ENCODE measurements at places on chromosomes 3 and 15.

DNA sequence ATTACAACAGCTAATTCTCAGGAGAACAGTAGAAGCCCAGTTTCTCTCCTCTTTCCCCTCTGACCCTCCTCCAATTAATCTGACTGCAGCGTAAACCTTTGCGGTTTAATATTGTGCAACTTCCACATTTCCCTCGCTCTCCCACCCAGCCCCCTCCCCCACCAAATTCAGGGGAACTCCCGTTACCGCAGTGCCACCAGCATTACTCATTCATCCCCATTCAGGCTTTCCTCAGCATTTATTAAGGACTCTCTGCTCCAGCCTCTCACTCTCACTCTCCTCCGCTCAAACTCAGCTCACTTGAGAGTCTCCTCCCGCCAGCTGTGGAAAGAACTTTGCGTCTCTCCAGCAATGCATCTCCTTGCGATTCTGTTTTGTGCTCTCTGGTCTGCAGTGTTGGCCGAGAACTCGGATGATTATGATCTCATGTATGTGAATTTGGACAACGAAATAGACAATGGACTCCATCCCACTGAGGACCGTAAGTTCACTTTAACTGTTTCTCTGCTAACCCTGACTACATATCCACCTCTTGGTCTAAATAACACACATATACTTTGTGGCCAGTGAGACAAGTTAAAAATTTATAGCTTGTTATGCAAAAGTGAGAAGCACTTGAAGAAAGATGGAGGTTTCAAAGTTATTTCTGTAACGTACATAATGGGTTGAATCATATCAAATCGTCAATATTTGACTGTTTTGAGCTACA lies at the start of gene PTX3:
Gene PTX3, plus strand, starts transcription at position 268 of the 709 bp plus-strand sequence. Its CDS starts 84 bp downstream, at position 352.
- no peak for DNase-seq

- DNase-seq: no peak
Measured at GRCh38 chr3:169060037-169060436, 603.5 kb downstream of the MECOM start.

DNA sequence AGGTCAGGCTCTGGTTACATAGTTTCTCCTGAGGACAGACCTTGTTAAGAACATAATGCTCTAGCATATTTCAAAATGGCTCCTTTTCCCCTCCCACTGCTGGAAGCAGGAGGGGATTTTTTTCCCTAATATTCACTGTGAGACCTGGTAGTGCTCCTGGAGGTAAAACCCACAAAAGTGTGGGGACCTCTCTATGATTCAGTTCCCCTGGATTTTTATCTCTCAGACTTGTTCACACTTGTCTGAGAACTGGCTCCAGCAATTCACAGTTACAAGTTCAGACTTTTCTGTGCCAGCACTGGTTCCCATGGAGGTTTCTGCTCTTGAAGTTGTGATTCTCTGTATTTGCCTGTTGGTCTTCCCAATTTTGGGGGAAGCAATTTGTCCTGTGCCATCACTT lies 36.3 kb upstream of the PCOLCE2 start:
- no peak for DNase-seq

GRCh38 chr15:22961762-22962161 lies 18.4 kb downstream of the CYFIP1 start:
- no peak for DNase-seq

- DNase-seq: no peak
Measured at GRCh38 chr15:65638109-65638508, 16.4 kb downstream of the SLC24A1 start.

GRCh38 chr3:113968986-113969385 lies 21.2 kb downstream of the ZDHHC23 start:
- DNase-seq: no peak

- no peak for DNase-seq
Measured at GRCh38 chr15:37940876-37941275, 6.4 kb downstream of the TMCO5A start.

- DNase-seq: no peak
Measured at GRCh38 chr3:139988472-139989156, 53.6 kb downstream of the CLSTN2 start.

- no peak for DNase-seq
Measured at GRCh38 chr3:180330440-180330839, 271.5 kb upstream of the TTC14 start.

DNA sequence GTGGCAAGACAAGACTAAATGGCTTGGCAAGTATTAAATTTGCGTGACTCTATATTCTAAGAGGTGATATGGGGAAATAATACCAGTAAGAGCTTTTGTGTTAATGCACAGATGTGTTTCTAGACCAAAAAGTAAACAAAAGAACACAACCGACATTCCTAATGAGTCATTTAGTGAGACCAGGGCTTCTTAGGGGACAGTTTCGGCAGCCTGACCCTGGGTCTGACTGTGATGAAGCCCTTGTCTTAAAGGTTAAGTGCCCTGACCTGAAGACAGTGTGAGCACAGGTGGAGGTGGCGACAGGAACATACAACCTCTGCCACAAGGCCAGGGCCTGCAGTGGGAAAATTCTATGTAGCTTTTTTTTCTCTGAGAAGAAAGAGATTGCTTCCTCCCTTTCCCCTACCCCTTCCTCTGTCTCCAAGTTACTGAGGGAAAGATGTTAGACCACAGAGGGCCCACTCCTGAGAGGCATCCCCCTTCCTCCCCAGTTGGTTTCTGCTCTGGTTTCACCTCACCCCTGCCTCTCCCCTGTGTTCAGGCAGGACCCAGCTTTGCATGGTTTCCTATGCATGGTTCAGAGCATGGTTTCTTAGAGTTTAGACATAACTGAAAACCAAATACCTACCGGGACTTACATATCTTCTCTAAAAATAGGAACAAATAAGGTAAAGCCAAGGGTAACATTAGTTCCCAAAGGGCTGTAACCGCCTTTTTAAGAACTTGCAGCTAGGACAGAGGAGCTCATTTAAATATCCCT lies 24.8 kb upstream of the CMTM7 start:
- DNase-seq: no peak

DNA sequence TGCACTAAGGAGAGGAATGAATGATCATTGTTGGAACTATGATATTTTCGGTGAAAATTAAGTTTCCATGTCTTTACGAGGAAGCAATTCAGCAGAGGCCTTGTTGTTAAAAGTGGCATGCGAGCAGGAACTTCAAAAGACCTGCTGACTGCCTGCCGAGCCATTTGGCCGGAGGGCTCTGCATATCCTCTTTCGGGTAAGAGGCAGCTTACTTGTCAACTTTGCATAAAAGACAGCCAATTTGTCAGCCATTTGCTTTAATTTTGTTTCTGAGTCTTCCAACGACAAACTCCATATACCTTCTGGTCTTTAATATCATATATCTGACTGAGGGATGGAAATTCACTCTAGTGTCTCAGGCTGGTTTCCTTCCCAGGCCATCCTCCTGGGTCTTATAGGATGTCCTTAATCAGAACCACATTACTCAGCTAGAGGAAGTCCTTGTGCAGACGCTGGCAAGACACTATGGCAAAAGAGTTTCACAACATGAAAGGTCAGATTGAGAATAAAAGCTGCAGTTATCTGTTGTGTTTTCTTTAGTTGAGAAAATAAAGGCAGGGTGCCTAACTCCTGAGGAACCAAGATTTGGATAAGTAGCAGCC lies 128.7 kb upstream of the WNT5A start:
- no peak for DNase-seq

DNA sequence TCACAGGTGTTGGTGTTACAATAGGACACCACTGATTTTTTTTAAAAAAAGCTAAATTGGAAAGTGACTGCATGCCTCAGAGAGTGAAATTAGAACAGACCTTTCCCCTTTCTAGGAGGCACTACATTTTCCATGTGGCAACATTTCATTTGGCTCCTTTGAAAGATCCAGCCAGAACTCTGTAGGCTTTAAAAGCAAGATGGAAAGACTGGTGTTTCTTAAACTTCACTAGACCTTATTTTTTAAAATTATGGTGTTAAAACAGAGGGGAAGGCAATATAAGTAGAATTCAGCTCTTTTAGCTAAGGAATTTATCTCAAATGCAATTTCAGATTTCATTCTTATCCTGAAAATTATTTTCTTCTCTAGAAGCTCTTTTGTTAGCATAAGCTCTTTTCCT lies 317.6 kb upstream of the TGFBR2 start:
- no peak for DNase-seq

- DNase-seq: no peak
Measured at GRCh38 chr3:40079203-40079846, 230.2 kb upstream of the EIF1B start.

GRCh38 chr15:70492240-70493177 lies 270.8 kb downstream of the UACA start:
- DNase-seq: peak; percentile 46

DNA sequence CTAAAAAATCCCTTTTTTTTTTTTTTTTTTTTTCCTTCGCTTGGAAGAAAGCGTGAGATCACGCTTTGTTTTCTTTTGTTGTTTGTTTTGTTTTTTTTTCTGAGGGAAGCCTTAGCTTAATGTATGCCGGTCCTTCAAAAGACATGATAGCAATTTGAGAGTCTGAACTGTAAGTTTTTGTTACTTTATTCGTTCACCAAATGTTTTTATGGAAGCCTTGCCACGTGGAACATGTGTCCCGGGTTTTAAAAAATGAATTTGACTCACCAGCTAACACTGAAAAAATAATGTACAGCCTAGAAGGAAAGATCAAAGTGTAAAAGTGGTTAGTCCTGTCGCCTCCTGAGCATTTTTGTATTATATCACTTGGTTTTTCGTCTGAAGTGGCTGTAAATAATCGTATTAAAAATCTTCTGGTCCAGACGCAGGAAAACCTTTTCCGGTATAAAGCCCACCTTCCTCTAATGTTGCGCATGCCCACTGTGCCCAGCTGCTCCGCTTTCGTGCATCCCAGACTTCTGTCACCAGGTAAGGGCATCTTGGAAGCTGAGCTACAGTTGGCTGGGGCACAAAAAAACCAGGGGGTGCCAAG lies 795 bp upstream of the MYNN start:
- DNase-seq: no peak

- no peak for DNase-seq
Measured at GRCh38 chr3:4416961-4417360, 50.1 kb downstream of the SUMF1 start.

- no peak for DNase-seq
Measured at GRCh38 chr3:23254282-23254681, 51.2 kb downstream of the UBE2E2 start.

DNA sequence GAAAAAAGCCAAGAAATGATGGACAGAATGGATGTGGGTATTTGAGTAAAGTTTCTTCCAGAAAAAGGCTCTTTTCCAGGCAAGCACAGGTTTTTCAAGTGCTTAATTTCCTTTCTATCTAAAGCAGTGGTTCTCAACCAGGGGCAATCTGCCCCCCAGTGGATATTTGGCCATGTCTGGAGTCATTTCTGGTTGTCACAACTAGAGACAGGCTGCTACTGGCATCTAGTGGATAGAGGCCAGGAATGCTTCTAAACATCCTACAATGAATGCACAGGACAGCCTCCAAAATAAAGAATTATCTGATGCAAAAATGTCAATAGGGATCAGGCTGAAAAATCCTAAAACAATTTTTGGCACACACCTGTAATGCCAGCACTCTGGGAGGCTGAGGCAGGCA lies 23.9 kb downstream of the SEC22C start:
- no peak for DNase-seq

- DNase-seq: no peak
Measured at GRCh38 chr3:22122567-22122966, 371.6 kb upstream of the ZNF385D start.

DNA sequence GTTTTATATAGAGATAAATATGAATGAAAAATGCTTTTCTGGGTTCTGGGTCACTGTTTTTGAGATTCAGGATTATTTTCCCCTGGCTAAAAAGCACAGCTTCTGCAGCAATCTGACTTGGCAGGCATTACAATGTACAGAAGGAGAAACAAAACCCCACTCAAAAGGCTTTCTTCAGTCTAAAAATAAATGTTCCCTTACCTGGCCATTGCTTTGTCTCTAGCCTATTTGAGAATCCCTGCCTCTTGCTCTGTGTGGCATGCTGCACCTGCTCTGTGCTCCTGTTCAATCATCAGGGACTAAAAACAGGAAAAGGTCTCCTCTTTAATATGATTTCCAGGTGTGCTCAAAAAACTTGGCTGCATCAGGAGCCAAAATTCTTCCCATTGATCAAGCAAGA lies 187.4 kb upstream of the STAC start:
- DNase-seq: no peak

DNA sequence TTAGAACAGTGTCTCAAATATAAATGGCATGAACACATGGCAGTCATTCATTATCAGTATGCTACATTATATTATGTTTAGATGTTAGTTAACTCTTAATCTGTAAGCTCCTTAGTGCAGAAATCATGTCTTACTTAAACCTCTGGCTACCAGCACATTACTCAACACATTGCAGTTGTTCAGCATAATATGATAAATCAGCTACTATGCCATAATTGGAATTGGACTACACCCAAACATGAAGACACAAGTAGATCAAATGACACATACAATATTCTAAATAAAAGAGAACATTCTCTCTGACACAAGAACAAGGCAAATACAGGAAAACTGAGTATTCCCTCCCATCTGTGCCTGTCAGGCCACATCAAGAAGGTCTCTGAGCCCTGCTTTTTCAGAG lies 116.1 kb downstream of the PCCB start:
- DNase-seq: no peak

DNA sequence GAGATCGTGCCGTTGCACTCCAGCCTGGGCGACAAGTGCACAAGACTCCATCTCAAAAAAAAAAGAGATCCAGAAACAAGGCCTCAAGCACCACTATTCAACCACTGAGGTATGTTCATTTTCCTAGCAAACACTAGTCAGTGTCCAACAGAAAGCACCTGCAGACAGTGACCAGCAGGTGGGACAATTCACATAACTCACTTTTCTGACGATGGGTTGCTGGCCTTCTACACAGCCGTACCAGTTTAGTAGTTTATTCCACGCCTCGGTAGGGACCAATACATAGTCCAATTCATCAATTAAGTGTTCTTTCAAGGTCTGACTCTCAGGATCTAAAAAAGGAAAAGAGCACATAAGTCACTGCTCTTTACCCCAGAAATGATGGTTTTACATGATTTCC lies 12.4 kb downstream of the USP4 start:
- DNase-seq: no peak

DNA sequence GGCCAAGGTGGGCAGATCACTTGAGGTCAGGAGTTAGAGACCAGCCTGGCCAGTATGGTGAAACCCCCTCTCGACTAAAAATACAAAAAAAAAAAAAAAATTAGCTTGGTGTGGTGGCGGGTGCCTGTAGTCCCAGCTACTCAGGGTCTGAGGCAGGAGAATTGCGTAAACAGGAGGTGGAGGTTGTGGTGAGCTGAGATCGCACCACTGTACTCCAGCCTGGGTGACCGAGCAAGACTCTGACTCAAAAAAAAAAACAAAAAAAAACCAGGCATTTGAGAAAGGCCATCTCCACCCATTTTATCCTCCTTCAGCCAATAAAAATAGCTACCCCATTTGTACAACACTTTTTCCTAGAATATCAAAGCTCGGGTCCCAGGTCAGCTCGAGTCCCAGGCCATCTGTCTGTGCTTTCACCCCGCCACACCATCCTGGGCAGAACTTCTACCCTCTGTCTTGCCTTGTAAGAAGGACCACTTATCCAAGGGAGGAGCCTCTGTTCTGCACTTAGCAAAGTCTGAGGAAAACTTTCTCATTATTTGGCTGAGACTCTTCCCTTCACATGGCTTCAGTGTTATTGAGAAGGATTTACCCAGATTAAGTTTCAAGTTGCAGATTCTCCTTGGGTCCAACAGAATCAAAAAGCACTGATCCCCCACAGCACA lies 99.1 kb downstream of the MESD start:
- DNase-seq: no peak
